ELR (cell line): ENCODE measurements at places on chromosomes 2 and 18.
A peak's percentile ranks its signal among the peaks of the same experiment; 100 is the strongest.

- no peak for DNase-seq
Observed at GRCh38 chr2:26001743-26002351, 19.6 kb upstream of the KIF3C start.

- DNase-seq = no peak
Observed at GRCh38 chr2:62504657-62505056, 1.3 kb downstream of the TMEM17 start.

GRCh38 chr2:176085120-176085788 is 1.5 kb upstream of the EVX2 start:
- no peak for DNase-seq

DNA sequence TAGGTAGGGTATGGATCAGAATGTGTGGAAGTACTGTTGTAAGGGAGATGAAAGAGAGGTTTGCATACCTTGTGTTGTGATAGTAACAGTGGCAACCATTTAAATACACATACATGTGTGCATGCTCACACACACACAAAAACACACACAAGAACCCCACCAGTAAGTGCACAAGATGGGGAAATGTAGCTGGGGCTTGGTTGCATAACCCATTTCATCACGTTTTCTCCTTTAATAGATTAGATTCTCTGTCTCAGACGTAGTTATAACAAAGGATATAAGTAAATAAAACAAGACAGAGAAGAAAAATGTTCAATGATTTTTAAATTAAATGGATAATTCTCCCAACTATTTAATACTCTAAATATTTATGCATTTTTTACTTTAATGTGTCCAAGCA is 13.4 kb downstream of the ARHGAP15 start:
- no peak for DNase-seq

GRCh38 chr2:224449212-224450147 is 47.6 kb upstream of the FAM124B start:
- DNase-seq = peak; percentile 55

- DNase-seq = no peak
Observed at GRCh38 chr2:11810237-11810977, 64.0 kb downstream of the LPIN1 start.

DNA sequence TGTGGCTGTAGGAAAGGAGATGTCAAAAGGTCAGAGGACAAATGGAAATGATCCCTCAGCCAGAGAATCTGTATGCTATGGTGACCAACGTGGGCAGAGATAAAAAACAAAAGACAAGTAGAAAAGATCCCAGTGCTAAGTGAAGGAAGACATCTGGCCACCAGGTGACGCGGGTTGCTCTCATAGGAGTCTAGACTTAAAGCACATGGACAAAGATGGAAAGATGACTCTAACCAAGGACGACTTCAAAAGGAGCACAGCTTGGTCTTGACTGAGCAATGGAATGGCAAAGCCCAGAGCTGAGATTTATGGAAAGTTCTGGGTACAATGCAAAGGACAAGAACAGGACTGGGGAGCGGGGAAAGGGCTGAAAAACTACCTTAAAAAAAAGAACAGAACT is 96.8 kb downstream of the CLIP4 start:
- peak; percentile 35 for DNase-seq

- peak; percentile 70 for DNase-seq
Observed at GRCh38 chr2:241211276-241211675, 22.8 kb downstream of the ANO7 start.

GRCh38 chr2:72138921-72139381 is 8.7 kb downstream of the CYP26B1 start:
- DNase-seq = no peak

DNA sequence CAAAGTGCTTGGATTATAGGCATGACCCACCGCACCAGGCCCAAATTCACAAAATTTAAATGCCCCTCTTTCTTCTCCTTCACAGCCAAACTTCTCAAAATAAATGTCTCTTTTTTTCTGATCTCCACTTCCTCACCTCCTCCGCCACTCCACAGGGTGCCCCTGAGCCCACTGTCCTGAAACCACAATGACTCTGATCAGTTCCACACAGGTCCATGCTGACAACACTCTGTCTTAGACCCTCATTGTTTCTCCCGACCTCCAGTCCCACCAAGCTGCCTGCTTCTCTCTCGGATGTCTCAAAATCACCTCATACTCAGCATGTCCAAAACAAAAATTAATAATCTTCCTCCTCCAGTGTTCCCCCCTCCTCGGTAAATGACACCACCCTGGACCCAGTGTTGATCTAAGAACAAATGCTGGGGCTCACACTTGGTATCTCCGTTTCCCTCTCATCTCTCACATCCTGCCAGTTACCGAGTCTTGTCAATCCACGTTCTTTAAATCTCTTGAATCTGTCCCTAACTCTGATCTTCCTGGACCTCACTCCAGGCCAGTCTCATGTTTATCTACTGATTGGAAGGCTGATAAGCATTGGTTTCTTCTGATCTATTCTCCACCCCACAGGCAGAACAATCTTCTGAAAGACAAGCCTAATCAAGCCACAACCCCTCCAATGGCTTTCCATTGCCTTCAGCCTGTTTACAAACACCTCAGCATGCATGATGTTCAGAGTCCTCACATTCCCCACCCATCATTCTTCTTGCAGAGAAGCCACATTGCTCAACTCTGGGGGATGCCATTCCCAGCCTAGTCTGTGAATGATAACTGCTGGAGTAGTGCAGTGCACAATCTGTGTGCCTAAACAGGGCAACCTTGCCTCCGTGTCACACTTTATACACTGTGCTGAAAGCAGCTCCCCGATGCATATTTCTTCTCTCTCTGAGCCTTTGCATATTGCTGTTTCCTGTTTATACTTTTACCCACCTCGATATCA is 12.4 kb upstream of the ANKRD44 start:
- DNase-seq = no peak

DNA sequence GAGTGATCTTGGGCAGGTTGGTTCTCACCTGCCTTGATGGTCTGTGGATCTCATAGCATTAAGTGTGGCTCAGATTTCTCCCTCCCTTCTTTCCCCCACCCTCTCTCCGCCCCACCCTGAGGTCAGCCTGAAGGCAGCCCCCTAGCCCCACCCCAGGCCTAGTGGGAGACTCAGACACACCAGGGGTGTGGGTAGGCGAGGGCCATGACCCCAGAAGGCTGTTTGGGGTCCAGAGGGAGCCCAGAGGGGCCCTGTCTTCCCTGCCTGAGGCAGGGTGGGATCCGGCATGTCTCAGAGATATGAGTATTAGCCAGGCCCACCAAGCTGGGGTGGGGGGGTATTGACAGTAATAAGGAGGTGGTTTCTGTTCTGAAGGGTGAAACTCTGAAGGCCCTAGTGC is 160.5 kb downstream of the GLI2 start:
- no peak for DNase-seq

- no peak for DNase-seq
Observed at GRCh38 chr18:38077229-38077628, 511.6 kb upstream of the CELF4 start.

DNA sequence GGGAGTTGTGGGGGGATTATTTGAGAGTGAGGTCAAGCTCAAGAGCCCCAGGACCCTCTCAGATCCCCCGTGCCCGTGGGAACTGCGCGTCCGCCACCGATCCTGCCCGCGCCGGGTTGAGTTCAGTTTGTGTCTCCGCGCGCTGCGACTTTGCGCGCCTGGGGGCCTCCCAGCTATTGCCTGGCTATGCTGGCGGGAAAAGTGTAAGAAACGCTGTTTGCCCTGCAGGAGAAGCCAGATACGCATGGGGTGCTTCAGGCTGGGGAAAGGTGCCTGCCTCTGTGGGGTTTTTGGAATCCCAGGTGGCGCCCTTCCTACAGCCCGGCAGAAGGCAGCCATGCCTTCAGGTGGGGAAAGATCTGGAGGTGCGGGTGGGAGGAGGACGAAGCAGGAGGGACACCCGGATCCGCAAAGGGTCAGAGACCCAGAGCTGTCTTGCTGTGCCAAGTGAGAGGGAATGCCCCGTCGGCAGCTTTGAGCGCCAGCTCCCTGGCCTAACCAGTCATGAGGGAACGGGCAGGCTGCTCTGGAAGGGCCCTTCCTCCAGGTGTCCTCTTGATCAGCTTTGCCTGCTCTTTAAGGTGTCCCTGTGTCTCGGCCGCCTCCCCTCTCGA is 22.5 kb downstream of the TEX44 start:
- no peak for DNase-seq

DNA sequence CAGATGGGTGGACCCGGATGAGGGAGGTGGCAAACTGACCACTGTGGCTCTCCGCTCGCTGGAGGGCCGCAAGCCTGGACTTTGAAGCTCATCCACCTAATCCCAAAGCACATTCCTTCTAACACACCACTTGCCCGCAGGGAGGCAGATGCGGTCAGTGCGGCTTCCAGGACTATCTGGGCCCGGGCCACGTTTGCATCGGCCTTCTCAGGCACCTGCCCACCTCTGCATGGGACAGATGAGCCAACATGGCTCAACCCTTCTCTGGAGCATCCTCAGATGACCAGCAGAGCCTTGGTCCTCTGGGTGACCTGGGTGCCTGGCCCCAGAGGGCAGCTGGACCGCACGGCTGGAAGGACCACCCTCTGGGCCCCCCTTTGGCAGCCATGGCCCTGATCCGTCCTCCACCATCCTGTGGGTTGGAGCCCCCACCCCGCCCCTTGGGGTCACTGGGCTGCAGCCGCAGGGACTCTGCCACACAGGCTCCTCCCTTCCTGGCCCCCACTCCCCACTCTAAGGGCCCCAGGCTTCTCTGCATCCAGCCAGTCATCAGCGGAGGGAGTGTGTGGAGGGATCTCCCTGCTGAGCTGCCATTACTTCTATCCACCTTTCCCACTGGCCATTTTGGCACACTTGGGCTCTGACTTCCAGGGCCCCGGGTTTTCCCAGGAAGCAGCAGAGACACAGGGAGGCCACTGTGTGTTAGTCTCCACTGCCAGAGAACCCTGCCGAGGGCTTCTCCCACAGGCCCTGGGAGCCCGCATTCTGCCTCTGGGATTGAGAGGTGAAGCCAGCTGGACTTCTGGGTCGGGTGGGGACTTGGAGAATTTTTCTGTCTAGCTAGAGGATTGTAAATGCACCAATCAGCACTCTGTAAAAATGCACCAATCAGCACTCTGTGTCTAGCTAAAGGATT is 12.3 kb downstream of the HDAC4 start:
- no peak for DNase-seq

- peak; percentile 81 for DNase-seq
Observed at GRCh38 chr18:26322890-26323653, 96.8 kb downstream of the TAF4B start.

DNA sequence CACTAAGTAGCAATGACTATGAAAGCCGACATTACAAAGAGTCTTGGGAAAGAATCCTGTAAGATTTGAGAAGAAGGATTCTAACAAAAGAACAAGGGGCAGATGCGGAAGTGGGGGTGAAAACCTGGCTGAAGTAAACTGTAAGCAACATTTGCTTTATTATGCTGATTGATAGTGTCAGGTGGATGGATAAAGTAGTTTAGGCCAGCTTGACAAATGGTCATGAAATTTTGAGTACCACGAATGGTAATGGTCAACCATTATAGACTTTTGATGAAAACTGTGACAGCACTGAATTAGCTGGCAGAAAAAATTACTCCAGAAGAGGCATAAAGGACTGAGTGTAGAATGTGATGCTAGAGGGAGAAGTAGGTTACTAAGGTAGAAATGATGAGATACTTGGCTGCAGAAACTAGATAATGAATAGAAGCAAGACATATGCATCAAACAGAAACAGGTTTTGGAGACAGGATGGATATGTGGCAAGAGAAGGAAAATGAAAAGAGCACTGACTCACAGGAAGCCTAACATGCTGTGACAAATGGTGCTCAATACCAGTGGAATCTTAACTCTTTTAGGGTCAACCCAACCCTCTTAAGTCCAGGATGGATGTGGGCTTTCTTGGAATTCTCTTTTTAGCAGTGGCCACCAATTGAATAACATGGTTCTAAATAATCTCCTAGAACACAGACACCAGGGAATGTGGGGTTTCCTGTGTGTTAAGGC is 6.8 kb downstream of the THUMPD2 start:
- DNase-seq = peak; percentile 86

GRCh38 chr2:160351956-160352355 is 141.7 kb downstream of the RBMS1 start:
- DNase-seq = peak; percentile 75

GRCh38 chr18:46416706-46417638 is 240.0 kb downstream of the LOXHD1 start:
- DNase-seq = peak; percentile 29

DNA sequence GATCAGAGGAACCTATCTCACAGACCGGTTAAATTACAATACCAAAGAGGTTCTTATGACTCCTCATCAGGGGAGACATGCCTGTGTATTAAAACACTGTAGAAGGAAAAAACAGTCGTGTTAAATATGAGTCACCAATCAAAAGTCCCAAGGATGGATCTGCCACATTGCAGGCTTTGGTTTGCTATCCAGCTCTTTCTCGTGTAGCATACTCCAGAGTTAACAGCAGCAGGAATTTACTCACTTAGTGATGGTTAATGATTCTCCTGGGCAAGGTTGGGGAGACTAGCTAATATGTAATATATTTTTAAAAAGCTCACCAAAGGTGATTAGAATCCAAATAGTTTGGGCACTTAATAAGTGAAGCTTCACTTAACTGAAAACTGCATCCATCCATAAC is 109.7 kb downstream of the MBD5 start:
- DNase-seq = peak; percentile 50

DNA sequence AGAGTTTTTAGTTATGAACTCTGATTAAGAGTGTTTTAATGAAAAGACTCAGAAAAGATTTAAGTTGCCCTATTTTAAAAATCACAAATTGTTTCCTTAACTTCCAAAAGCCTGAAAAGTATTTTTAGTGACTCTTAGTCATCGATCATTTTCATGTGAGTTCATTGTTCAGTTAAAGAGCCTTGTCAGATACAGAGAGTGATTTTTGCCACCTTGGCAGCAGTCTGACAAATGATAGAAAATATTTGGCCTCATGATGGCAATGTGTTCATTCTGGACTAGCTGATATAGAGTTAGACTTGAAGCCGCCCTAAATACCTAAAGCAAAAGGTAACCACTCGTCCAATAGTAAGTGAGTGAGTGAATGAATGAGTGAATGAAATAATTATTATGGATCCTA is 225.8 kb downstream of the CPS1 start:
- no peak for DNase-seq
